ENCODE measurements at places on chromosomes 13 and 19.

- no peak for DNase-seq
Observed at GRCh38 chr13:44337581-44337980, 36.0 kb upstream of the SERP2 start.

- DNase-seq = no peak
Observed at GRCh38 chr19:58563034-58563573, 4.7 kb upstream of the UBE2M start.

GRCh38 chr19:46840498-46840942, 10.1 kb downstream of the AP2S1 start:
- peak; percentile 11 for DNase-seq

GRCh38 chr13:93936901-93937300, 542.6 kb downstream of the DCT start:
- no peak for DNase-seq

DNA sequence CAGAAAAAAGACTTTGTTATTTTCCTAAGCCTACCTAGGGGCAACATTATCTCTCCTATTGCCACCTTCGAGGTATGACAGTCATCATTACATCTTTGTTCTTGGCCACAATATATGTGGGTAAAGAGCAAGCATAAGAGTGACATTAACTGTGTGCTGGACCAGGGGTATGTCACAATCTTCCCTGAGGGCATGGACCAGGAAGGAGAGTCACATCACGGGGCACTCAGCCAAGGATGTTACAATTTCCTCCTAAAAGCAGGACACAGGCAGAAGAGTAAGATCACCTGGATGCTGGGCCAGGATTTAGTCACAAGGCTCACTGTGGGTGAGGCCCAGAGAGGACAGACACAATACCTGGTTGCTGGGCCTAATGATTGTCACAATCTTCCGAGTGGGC, 53.0 kb upstream of the ZNF728 start:
- no peak for DNase-seq

GRCh38 chr13:45731455-45731854, 29.3 kb downstream of the CBY2 start:
- no peak for DNase-seq

DNA sequence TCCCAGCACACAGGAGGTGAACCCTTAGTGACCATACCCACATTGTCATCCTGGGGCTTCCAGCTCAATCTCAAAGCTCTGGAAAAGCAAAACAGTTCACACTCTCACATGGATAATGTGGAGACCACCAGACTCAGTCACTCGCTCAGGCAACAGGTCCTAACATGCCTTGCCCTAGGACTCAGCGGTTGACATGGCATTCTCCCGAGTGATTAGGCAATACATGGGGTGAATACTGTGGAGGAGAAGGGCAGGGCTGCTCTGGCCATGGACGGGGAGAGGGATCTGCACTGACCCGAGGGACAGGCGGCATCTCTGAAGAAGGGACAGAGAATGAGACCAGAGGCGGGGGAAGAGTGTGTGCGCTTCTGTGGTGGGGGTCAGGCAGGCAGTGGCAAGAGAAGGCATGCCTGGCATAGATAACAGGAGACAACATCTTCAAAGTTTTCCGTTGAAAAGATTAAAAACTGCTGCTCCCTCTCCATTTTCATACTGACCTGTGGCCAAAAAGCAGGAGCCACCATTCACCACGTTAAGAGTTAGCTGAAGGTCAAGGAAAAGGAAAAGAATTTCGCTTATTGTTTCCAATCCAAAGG, 44.5 kb upstream of the EPHX3 start:
- no peak for DNase-seq

DNA sequence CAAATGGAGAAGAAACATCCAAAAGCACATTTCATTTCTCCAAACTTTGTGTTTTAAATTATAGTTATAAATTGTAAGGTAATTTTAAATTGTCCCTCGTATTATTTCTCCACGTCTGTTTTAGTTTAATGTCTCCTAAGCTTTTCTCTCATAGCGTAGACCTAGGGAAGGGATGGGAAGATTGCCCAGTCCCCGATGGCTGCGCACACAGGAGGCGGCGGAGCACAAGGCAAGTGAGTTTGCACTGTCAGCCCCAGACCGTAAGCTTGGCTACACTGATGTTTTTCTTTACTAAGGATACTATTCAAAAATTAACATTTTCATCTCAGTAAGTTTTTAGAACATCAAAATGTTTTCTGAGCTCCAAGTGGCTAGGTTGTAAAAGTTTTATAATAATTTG, 72.3 kb downstream of the GPR12 start:
- DNase-seq = no peak

GRCh38 chr13:23748109-23748990, 140.8 kb downstream of the MIPEP start:
- DNase-seq = no peak

DNA sequence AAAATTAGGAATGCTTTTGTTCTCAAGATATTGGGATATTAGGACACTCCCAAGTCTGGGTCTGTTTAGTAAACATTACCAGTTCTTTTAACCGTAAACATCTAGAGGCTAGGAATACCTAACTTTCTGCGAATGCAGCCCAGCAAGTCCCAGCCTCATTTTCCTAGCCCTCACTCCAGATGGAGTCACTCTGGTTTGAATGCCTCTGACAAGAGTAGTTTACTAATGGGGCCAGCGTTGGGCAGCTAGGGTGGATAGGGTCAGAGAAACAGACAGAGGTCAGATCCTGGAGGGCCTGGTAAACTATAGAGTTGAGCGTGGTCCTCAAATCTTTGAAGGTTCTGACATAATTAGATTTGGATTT, 53.6 kb downstream of the WDFY2 start:
- no peak for DNase-seq

- no peak for DNase-seq
Observed at GRCh38 chr13:110683203-110683883, 22.6 kb downstream of the CARS2 start.

Data from amygdala (tissue), 56 donors.